ENCODE measurements at places on chromosomes 4 and X.

DNA sequence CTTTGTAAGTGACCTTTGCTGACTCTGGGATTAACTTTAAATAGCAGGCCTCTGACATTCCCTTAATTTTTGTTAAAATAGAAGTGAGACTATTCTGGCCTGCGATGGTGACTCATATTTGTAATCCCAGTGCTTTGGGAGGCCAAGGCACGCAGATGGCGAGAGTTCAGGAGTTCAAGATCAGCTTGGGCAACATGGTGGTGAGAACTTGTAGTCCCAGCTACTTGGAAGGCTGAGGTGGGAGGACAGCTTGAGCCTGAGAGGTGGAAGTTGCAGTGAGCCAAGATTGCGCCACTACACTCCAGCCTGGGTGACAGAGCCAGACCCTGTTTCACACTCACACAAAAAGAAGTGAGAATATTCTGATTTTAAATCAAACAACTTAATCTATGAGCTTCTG, 27.3 kb downstream of the ZNF330 start:
- no peak for DNase-seq

- peak; percentile 16 for DNase-seq
Measured at GRCh38 chr4:95215991-95216605, 332.7 kb downstream of the UNC5C start.

GRCh38 chr4:120991885-120992284, 69.4 kb upstream of the PRDM5 start:
- DNase-seq, result no peak

DNA sequence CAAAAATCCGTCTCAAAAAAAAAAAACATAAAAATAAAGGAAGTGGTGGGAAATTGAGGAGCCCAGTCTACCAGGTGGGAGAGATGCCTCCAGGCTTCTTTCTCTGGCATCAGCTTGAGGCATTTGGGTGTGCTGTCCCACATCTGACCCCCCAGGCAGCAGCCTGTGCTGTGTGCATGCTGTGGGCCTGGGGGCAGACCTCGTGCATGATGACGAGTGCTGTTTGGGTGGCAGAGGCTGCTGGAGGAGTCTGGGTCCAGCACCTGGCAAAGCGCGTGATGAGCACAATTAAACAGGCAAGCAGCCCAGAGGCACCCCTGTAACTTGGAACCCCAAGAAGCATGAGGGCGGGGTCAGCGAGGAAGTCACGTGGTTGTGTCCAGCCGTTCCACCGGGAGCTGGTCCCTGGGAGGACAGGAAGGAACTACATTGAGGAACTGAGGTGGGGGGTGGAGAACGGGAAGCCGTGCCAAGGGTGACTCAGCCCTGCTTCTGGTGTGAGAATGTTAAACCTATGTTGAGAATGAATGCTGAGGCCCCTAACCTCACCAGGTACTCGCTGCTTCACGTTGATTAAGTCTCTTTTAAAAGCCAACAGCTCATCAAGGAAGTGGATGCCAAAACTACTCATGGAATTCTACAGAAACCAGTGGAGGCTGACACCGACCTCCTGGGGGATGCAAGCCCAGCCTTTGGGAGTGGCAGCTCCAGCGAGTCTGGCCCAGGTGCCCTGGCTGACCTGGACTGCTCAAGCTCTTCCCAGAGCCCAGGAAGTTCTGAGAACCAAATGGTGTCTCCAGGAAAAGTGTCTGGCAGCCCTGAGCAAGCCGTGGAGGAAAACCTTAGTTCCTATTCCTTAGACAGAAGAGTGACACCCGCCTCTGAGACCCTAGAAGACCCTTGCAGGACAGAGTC, 6.1 kb downstream of the TACC3 start:
- DNase-seq, result peak; percentile 58

DNA sequence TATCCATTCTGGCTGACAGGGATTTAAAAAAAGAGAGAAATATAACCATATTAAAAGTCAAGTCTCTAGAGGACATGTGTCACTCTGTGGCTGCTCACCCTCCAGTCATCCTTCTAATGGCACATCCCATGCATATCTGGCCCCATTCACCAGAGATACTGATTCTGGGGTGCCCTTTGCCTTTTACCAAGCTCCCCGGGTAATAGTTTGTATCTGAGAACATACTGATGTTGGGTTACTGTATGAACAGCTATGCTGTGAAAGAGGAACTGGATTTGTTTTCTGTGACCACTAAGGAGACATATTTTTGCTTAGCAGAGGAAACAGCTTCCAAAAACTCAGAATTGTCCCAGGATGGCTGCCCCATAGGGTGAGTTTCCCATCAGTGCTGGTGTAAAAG, 56.0 kb downstream of the SAT1 start:
- DNase-seq, result no peak

DNA sequence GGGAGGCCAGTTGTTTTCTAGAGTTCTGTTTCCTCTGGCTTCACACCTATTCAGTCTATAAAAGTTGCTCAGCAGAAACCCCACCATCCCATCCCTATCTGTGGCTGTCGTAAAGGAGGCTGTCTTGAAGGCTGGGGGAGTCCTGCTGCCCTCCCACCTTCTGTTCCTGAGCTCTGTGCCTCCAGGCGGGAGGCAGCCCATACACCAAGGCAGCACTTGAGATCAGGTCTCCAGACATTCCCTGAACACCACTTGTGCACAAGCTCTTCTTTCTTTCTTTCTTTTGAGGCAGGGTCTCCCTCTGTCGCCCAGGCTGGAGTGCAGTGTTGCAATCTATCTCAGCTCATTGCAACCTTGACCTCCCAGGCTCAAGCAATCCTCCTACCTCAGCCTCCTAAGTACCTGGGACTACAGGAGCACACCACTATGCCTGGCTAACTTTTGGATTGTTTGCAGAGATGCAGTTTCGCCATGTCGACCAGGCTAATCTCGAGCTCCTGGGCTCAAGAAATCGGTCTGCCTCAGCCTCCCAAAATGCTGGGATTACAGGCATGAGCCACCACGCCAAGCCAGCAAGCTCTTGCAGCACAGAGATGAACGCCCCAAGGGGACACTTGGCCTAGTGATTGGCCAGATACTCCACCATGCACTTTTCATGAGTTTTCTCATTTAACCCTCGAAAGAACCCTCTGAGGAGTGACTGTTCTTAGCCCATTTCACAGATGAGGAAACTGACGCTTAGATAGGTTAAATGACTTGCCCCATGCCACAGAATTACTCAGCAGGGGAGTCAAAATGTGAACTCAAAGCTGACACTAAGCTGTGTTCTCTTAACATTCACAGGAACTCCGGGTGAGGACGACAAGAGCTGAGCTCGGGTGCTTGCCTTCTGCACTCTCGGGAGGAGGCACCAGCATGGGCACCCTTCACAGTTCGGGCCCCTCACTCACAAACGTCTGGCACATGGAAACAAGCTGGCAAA, 55.8 kb upstream of the ENPP6 start:
- DNase-seq, result no peak

DNA sequence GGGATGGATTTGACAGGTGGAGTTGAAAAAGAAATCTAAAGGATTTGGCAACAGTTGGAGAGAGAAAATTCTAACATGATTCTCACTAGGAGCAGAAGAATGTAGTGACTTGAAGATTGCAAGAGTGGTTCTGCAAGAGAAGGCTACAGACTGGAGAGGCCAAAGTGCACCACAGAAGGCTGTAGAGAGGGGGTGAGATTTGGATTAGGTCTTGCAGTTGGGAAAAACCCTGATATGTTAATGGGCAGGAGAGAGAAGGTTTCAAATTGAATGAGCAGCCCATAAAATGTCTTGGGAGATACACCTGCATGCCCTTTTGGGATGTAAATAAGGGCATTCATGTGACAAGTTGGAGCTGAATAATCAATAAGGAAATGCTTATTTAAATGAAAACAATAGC, 14.7 kb upstream of the VEGFD start:
- DNase-seq, result no peak

DNA sequence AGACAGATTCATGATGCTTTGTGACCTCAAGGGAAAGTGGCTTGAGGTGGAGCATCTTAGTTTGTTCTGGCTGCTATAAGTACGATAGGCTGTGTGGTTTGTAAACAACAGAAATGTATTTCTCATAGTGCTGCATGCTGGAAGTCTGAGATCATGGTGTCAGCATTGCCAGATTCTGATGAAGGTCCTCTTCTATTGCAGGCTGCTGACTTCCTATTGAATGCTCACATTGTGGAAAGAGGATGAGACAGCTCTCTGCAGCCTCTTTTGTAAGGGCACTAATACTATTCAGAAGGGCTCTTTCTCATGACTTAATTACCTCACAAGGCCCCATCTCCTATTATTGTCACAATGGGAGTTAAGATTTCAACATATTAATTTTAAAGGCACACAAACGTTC, 1674.0 kb upstream of the PCDH7 start:
- DNase-seq, result peak; percentile 41

DNA sequence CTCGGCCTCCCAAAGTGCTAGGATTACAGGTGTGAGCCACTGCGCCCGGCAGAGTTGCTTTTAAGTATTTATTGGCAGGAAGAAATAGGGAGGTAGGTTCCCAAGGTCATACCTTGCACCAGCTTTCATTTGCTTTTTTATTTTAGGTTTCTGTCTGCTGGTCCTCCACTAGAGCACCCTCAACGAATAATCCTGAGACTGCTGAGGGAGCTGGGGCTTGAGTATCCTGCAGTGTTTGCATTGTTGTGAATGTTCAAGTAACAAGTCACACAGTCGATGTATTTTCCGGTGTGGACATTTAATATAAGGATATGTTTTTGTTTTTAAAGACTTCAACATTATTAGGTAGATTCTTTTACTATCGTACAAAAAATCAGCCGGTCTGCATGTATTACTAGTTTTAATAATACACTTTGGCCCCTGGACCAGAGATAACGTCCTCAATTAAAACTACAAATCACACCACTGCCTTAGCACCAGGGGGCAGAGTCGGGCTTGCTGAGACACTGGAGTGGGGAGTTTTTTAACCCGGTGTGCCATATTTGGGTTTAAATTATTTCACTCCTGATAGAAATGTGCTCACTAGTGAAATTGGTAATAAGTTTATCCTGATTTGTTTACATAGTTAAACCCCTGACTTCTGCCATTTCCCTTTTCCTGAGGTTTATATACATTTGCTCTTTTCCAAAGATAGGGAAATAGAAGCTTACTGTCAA, 11.6 kb downstream of the SMIM20 start:
- peak; percentile 51 for DNase-seq

GRCh38 chr4:186039697-186040096, 29.3 kb upstream of the TLR3 start:
- no peak for DNase-seq

GRCh38 chr4:165368567-165368966, 10.2 kb upstream of the CPE start:
- DNase-seq, result no peak

- no peak for DNase-seq
Measured at GRCh38 chr4:185520119-185520518, 15.2 kb downstream of the PDLIM3 start.

GRCh38 chr4:22695029-22695428, 2.3 kb downstream of the GBA3 start:
- no peak for DNase-seq

GRCh38 chr4:7924570-7924969, 15.1 kb downstream of the AFAP1 start:
- DNase-seq, result no peak

- peak; percentile 80 for DNase-seq
Measured at GRCh38 chr4:140151699-140152012, 2.3 kb downstream of the MAML3 start.

GRCh38 chr4:85956293-85956945, 403.4 kb downstream of the MAPK10 start:
- DNase-seq, result no peak

GRCh38 chr4:18440527-18441202, 419.1 kb upstream of the LCORL start:
- DNase-seq, result no peak

GRCh38 chr4:147994076-147994475, 262.2 kb downstream of the ARHGAP10 start:
- DNase-seq, result no peak

DNA sequence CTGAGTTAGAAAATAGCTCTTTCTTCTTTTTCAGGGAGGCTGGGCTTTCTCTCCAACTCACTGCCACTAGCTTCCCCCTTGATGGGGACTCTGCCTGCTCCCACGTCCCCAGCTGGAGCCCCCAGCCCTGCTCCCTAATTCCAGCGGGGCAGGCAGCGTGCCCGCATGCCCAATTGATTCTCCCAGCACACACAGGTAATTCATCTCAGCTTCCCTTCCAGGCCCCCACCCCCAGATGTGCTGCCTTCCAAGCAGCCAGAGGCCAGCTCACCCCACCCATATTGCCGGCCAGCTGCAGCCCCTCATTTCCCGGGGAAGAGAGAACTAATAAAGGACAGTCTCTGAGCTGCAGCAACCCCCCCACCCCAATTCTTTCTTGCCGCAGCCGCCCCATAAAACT, 69.8 kb downstream of the EFNB1 start:
- DNase-seq, result no peak

- DNase-seq, result no peak
Measured at GRCh38 chr4:122512430-122512829, 55.9 kb upstream of the IL2 start.

DNA sequence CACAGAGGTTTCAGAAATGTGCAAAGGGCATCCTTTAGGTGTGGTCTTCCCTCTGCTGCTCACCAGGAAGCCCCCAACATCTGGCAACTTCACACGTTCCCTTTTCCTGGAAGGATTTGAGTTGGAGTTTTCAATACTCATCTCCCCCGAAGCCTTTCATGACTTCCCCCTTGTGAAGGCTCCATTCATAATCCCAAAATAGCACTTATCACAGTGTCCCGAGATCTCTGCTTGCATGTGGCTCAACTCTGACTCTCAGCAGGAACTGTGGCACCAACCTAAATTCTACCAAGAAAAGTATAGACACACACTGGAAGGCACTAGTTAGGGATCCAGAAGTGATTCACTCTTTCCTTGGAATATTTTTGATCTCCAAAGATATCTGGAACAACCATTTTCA, 40.5 kb upstream of the ZNF827 start:
- DNase-seq, result no peak

GRCh38 chr4:177099211-177099610, 210.5 kb upstream of the NEIL3 start:
- no peak for DNase-seq

GRCh38 chr4:154616287-154616686, 3.8 kb upstream of the FGG start:
- no peak for DNase-seq

GRCh38 chr4:25144870-25145481, 15.3 kb downstream of the SEPSECS start:
- peak; percentile 52 for DNase-seq

GRCh38 chr4:116599859-116600258, 485.5 kb downstream of the TRAM1L1 start:
- no peak for DNase-seq

- no peak for DNase-seq
Measured at GRCh38 chr4:8574796-8575370, 5.3 kb upstream of the GPR78 start.

GRCh38 chr4:74431113-74431826, 13.7 kb upstream of the AREG start:
- no peak for DNase-seq
